AML-193 (cell line): ENCODE measurements at places on chromosomes 11 and 22.

GRCh38 chr22:48098243-48098920 is 1335.9 kb downstream of the TBC1D22A start:
- DNase-seq = peak; percentile 3

DNA sequence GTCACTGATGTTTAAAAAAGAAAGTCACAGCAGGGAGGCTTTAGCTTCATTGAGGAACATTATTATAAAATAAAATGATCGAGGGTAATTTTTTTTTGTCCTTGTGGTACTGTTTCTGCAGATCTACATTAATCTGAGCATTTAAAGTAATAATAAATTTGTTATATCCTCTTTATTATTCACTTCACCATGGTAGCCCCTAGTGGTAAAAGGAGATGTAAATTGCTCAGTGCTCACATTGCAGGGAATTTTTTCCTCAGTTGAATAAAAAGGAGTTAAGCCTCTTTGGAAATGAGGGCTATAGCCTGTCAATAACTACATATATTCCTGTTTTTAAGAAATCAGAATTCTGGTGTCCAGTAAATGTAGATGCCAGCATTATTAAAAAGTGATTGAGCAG is 99.7 kb upstream of the VPREB1 start:
- DNase-seq = no peak

GRCh38 chr11:215581-216037 is 8.1 kb downstream of the RIC8A start:
- no peak for DNase-seq

DNA sequence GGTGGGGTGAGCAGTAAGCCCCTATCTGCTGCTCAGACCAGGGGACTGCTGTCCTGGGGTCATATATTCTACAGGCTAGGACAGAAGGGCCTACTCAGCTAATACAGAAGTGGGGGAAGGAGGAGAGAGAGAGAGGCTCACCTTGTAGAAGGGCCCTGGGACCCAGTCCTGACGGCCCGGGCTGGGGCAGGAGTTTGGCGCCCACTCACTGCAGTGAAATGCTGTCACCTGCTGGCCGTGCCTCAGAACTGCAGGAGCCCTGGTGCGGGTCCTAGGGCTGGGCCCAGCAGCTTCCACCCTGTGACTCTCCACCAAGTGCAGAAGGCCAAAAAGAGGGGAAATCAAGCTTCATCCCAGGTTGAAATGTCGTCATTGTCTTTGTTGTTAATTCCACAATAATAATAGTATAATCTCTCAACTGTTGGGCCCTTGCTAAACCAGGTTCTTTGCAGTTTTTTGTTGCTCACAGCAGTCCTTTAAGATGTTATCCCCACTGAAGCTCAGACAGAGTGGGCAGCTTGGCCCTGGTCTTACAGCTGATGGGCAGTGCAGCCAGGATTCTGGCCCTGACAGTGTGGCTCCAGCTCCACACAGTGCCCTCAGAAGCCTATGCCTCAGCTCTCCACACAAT is 29.6 kb downstream of the TRIM29 start:
- DNase-seq = peak; percentile 10

GRCh38 chr11:45323601-45324249 is 37.6 kb upstream of the SYT13 start:
- no peak for DNase-seq

DNA sequence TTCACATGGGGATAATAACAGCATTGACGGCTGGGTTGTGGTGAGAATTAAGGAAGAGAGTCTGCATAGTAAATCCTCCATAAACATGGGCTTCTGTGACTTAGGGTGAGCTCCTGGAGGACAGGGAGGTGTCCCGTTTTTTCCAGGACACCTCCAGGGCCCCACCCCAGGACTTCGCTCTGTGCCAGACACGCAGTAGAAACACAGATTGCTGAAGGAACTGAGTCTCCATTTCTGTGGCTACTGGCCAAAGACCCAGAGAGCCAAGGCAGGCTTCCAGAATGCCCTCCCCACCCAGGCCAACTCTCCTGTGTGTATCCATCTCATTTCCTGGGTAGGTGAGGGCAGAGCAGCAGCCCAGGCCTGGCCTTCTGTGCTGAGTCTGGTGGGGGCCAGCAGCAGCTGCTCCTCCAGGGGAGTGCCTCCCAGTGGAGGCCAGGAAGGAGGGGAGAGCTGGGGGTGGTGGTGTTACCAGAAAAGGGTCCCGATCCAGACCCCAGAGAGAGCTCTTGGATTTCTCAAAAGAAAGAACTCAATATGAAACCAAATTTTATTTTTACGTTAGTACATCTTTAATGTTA is 9.5 kb upstream of the RFPL3 start:
- no peak for DNase-seq

- peak; percentile 24 for DNase-seq
Observed at GRCh38 chr22:24466716-24467328, 28.3 kb upstream of the UPB1 start.

DNA sequence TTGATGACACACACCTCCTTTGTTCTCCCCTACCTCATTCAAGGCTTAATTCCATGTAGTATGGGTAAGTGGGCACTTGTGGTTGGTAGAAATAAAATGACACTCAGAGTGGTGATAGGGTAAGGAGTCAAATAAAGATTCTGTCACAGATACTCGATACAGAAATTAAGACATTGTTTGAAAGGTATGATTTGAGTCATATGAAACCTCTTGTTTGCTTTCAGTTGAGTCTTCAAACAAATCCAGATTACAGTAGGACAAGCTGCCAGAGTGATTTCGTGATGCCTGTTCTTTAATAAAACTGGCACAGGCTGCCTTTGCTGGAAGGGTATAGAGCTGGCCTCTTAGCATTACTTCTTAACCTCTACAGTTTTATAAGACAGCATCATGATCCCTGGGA is 182.4 kb downstream of the SPON1 start:
- no peak for DNase-seq

GRCh38 chr22:49609207-49609876 is 218.3 kb downstream of the BRD1 start:
- no peak for DNase-seq

GRCh38 chr11:58924230-58924629 is 15.1 kb upstream of the GLYATL1 start:
- no peak for DNase-seq

GRCh38 chr11:56783448-56784041 is 35.0 kb upstream of the OR9G4 start:
- DNase-seq = peak; percentile 41

GRCh38 chr11:17479284-17480214 is 2.9 kb upstream of the ABCC8 start:
- no peak for DNase-seq

DNA sequence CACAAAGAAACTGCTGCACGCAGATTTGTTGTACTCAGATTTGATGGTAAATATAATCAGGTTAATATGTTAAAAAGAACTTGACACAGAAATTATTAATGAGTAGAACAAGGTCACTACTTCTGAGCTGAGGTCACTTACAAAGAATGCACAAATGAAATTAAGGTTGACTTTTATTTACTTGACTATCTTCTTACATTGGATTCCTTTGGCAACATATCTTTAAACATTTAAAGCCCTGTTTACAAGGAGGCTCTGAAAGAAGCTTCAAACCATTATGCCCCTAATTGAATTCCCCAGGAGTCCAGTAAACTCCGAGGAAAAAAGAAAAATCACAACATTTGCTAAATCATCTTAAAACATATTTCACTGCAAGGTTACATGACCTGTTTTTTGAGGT is 245.5 kb downstream of the SOX6 start:
- no peak for DNase-seq

DNA sequence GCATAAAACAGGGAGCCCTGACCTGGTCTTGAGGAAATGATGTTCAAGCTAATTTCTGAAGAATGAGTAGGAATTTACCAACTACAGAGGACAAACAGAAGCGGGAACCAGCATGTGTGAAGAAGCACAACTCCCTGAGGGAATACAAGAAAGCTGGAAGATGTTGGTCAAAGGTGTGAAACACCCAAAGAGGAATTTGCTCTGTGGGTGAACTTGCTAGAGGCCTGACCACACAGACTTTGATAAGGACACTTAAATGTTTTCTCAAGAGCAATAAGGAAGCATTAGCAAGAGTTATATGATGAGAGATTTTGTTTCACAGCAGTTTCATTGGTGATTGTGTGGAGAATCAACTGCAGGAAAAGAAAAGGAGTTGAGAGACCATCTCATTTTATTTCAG is 17.6 kb downstream of the SLC5A12 start:
- no peak for DNase-seq

DNA sequence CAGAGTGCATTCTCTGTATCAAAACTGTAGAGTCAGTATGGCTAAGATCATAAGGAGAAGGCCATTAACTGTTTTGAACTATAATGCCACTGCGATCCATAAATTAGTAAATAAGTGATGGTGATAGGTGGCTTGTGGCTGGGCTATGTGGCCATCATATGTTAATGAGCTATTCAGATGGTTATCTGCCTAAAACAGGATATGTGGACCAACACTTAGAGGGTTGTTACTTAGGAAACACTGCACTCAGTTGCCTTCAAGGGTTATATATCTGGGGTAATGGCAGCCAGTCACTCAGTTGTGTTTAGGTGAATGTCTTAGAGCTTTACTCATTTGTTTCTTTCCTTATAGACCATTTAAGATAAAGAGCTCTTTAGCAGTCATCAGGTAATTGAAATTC is 66.0 kb downstream of the PPP2R1B start:
- DNase-seq = no peak

DNA sequence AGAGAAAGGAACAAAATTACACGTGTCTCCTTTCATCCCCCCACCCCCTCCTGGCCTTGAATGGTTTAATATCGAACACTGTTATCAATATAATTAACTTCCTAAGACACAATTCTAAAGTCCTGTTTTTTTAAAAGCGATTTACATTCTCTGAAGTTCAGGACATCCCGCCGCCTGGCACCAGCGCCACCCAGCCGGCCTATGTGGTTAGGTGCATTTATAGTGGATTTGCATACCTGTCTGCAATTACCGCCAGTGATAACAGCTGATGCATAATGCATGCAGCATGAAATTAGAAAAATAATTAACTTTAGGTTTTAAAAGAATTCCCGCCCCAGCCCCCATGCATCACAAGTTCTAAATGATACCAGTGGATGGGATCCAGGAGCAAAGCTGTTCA is 58.6 kb downstream of the MACROD1 start:
- no peak for DNase-seq

DNA sequence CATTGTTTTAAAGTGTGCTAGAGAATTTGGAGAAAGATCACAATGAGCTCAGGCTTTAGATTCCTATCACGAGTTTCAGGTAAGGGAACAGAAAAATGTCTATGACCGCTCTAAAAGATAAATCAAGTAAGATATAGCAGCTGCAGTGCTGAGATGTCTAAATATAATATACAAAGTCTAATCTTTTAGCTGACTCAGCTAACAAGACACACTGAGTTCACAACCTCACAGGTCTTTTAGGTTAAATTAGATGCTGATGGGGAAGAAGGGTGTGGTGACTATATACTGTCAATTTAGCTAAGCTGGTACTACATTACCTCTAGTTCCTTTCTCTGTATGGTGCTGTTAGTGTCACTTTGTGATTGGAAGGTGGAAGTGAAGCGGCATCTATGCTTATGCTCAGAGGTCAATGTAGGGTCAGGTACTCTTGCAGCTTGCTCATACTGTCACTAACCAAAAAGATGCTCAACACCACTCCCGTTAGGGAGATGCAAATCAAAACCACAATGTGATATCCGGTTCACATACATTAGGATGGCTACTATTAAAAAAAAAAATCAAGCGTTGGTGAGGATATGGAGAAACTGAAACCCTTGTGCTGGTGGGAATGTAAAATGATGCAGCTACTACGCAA is 283.5 kb downstream of the SWAP70 start:
- no peak for DNase-seq

GRCh38 chr22:46009730-46010129 is 32.8 kb upstream of the WNT7B start:
- no peak for DNase-seq

DNA sequence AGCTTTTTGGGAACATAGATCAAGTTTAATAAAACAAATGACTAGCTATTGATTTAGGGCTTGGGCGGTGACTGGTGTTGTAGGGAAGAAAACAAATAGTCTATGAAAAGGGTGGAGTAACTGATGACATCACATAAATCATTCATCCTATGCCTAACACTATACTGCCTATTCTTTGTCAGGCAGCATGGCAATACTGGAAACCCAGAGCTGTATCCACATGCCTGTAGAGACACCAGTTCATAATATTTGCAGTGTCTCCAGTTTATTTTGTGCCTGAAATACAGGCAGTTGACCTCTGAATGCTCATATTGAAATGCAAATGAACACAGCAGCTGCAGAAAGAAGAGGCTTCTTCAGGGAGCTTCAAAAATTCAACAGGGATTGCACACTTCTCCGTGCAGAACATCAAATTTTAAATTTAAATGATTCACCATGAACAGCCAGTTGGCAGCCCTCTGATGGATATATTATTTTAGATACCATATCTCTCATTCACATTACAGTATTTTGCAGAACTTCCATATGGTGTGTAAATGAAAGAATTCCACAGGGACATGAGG is 283.1 kb upstream of the CTSC start:
- DNase-seq = no peak

- no peak for DNase-seq
Observed at GRCh38 chr11:132898021-132898420, 634.3 kb downstream of the OPCML start.

DNA sequence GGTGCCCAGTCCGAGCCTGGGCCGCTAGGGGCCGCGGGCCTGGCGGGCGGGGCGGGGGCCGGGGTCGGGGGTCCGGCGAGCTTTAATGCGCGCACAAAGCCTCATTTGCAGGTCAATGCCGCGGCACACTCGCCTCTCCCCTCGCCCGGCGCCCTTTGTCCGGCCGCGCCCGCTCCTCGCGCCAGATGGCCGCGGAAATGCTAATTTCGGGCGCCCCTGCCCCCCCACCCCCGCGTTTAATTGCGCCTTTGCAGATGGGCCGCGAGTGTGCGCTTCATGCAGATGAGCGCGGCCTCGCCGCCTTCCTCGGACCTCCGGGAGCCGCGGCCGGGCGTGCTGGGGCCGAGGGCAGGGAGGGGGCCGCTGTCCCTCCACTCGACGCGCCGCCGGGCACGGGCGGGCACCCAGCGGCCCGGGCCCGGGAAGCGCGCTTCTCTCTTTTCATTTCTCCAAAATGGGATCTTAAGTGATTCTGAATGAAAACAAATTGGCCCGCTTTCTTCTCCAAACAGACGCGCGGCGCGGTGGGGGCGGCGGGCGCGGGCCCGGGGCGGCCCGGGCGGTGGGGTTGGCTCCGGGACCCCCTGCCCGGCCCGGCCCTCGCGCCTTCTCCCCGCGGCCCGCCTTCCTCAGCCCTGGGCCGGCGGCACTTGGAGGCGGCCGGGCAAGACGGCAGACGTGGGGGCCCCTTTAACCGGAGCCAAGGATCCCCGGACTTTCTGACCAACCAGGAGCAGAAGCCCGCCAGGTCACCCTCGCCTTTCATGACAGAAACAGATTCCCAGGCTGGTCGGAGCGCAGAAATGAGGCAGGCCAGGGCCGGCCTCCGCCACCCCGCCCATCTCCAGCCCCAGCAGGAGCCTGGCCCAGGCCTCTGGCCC is 22.9 kb downstream of the CDKN1C start:
- no peak for DNase-seq

- no peak for DNase-seq
Observed at GRCh38 chr11:94907226-94907625, 66.1 kb downstream of the CWC15 start.

GRCh38 chr11:40185793-40186192 is 1273.7 kb downstream of the LRRC4C start:
- no peak for DNase-seq
